Hepatocyte (in vitro differentiated cells): ENCODE measurements at places on chromosomes 3 and 15. TPM values are rescaled to one million over a fixed set of nuclear protein-coding genes. Genes with fewer than 3 reads are reported as not detected.

- no peak for DNase-seq
These were observed 140.8 kb downstream of the TP63 start for GRCh38 chr3:189771842-189772450.

Gene LMAN1L
- total RNA-seq: not detected in 2 replicates

- DNase-seq: no peak
These were observed 75.7 kb downstream of the ATP10A start for GRCh38 chr15:25787381-25787780.

DNA sequence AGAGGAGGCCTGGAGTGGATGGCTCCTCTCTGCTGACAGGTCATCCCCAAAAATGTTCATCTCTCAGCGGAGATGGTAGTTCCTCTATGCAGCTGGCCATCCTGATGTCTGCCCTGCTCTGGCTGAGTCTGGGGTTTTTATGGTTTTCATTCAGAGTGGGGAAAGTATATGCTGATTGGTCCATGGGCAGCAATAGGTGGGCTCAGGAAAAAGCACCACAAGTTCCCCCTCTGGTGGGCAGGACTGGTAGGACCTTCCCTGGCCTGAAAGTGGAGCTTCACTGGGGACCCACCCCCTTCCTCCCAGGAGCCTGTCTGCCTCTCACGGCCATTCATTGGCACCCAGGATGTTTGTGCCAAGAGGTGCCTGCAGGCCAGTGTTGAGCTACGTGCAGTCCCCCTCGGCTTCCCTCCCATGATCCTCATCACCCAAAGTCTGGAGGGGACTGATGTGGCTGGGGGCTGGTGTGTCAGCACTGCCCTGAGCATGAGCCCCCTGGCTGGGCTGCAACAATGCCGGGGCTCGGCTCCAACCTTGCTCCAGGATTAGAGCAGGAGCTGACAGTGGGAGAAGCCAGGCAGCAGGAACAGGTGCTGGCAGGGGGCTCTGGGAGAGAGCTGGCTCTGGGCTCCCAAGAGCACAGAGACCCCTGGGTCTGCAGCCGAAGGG lies 13.1 kb upstream of the BLOC1S6 start:
- peak; percentile 54 for DNase-seq

DNA sequence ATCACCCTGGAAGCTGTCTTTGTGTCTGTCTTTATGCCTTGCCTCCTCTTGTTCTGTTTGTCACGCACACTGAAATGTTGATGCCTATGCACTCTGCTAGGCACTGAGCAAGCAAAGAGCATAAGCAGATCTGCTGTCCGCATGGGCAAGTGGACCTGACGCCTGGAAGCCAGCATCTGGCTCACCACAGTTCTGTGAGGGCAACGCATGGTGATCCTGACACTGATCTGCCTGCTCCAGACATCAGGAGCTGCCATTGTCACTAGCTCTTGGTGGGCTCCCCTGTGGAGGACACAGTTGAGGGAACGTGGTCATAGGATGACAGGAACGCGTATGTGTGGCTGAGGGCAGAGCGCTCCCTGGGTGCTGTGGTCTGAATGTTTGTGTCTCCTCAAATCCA lies 234.6 kb downstream of the ADAMTS17 start:
- DNase-seq: no peak

DNA sequence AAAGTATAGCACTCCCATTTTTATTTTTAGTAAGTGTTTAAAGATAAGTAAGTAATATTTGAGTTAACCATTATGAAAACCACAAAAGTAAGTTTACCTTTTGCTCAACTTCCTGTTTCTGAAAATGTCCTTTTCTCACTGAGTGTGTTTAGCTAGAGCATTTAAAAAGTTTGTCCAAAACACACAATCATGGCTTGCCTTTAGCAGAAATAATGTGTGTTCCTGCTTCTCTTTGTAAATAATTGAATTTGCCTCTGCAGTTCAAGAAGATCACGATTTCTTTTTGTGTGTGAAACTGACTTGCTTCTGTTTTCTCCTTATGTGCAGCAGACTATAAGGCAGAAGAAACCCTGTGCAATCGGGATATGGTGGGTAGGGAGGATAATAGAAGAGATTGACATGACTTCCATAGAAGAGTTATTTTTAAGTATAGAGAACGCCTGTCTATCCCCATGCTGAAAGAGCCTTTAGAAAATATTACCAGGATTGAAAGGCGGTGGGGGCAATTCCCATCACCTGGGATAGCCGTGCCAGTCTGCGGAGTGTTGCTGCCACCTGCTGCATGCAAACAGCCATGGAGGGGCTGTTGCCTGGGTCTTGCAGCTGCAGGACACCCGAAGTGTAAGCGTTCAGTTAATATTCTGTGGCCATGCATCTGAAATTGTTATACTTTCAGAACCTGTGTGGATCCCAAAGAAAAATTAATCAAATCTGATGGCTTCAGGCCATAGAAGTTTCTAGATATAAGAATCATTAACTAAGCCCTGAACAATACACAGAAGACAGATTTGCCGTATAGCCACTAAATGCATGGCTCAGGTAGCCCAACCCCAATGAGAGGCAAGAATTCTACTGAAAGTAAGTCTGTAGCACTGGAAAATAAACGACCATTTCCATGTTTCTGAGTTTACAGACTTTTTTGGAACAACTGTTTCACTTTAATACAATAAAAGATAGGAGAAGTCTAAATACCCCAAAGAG lies 2.4 kb upstream of the CD96 start:
- DNase-seq: peak; percentile 84

Gene MIX23
- total RNA-seq: 42.0 and 57.1 TPM in 2 replicates

DNA sequence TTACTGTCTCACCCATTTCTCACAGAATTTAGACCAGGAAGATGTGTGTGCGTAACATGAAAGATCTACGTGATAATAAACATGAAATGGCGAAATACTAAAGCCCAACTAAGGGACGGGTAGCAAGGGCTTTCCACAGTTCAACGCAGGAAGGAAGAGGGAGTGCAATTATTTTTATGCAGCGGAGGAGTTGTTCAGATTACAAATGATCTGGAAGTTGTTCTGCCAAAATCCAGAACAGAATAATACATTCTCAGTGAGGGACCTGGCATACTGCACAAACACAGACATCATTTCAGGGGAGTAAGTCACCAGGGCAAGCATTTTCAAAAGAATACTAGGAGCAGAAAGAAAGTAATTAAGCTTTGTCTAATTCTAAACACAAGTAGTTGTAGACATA lies 133.6 kb upstream of the RAP2B start:
- no peak for DNase-seq

DNA sequence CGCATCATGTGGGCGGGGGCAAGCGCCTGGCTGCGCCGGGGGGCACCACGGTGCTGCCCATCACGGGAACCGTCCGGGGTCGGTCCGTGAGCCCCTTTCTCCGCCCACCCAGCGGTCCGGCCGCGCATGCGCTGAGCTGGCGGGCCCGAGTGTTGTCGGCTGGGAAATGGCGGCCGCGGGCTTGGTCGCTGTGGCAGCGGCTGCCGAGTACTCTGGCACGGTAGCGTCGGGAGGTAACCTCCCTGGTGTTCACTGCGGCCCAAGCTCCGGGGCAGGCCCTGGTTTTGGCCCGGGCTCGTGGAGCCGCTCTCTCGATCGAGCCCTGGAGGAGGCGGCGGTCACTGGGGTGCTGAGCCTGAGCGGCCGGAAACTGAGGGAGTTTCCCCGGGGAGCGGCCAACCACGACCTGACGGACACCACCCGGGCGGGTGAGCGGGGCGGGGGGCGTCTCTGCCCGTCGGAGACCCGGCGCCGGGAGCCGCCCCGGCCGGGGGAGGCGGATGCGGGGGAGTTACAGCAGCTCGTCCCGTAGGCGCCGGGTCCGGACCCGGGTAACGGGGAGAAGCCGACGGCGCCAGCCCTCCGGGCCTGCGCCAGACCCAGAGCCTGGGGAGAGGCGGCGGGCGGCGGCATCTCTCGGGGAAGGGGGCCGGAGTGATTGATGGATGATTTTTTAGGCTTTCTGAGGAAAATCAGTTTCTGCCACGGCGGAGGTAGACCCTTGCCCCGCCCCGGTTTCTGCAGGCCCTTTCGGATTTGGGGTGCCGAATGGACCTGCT lies at the start of gene LRCH3:
LRCH3 (plus strand) TSS at position 142 of the 779 bp plus-strand sequence; CDS start at position 167, 25 bp downstream.
- peak; percentile 91 for DNase-seq

Gene LRRC31
- 6.1 and 6.5 TPM in 2 replicates for total RNA-seq

DNA sequence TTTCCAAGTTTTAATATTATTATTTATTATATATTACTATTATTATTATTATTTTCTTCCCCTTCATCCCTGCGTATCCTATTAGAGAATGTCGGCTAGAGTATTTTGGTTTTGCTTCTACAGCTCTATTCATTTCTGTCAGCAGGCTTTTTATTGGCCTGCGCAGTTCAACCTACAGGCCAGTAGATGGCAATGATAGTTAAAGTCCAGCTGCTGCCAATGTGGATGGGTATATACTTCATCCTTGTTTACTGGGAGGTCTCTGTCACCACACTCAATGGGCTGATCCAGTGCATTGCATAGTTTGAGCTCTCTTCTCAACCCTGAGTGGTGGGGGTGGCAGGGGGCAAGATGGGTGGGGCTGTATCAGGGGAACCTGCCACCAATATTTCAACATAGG lies 799.8 kb downstream of the NSUN3 start:
- peak; percentile 54 for DNase-seq

DNA sequence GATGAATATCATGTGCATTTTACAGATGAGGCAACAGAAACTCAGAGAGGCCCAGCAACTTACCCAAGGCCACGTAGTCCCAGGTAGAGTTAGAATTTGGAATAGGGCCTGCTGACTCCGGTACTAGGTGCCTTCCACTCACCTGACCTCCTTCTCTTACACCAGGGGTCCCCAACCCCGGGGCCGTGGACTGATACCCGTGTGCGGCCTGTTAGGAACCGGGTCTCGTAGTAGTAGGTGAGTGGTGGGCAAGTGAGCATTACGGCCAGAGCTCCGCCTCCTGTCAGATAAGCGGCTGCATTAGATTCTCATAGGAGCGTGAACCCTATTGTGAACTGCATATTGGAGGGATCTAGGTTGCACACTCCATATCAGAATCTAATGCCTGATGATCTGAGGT lies 64.8 kb downstream of the SMAD3 start:
- no peak for DNase-seq

DNA sequence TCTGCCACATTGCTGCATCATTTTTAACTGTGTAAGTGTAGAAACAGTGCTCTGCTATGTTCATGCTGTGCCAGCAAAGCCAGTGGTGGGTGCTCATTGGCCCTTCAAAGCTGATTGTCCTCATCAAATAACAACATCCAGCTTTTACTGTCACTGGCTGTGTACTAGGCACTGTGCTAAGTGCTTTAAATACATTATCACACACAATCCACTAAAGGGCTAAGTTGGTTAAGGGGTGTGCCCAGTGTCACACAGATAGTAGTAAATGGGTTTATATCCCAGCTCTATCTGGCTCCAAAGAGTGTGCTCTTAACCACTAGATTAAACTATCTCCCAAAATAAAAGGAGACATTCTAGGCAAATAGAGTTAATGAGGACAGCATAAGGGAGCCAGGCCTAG lies 7.7 kb downstream of the TUBGCP4 start:
- DNase-seq: no peak

Gene TTLL13
- not detected in 2 replicates for total RNA-seq

DNA sequence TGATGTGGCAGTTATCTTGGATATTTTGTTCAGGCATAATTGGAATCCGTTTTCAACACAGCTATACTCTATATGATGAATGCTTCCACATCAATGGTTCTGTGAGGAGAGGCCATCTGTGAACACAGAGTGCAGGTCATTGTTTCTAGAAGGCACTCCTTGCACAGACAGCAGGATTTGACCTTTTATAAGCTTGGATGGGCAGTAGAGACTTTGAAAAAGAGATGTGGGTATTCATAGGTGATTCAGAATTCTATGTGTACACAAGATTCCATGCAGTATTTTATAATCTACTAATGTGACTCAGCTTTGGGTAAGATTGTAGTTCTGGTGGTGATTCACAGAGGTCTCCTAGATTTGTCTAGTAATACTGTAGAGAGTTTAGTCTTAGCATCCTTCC lies 12.5 kb downstream of the ARPP21 start:
- no peak for DNase-seq

DNA sequence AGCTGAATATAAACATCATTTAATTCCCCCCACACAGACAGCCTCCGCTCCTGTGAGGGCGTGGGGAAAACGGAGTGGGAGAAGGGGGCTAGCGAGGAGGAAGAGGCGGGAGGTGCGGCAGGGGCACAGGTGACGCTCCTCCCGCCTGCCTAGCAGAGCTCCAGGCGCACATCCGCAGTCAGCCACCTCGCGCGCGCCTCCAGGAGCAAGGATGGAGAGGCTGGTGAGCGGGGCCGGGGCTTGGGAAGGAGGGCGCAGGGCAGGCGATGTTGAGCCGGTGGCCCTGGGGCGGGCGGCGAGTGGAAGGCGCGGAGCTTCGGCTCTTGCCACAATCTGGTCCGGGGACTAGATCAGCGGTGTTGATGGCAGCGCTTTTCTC lies at the start of gene CD200:
CD200 (plus strand) TSS at position 155 of the 379 bp plus-strand sequence; CDS start at position 212, 57 bp downstream.
- peak; percentile 76 for DNase-seq

Gene DAZL
- 0.33 TPM in 1 of 2 replicates, not detected in the other for total RNA-seq

DNA sequence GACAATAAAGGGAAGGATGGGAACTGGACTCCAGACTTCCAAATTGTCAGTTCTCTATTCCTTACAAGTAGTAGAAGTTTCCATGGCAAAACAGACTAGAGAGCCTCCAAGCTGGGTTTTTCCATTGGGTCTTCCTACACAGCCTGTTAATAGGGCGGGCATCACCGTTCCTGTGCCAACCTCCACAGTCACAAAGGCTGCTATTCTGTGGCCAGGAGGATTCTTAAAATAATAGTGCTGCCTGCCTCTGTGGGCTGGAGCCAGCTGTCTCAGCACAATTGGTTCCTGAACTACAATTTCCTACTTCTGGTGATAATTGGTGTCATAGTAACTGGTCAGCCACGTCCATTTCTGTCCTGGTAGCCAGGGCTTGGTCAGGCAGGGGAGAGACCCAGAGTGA lies 38.6 kb downstream of the LYZL4 start:
- no peak for DNase-seq

Gene PODXL2
- total RNA-seq: 6.4 and 8.0 TPM in 2 replicates
